ENCODE measurements at places on chromosomes 7 and 10. TPM values are rescaled to one million over a fixed set of nuclear protein-coding genes. Genes with fewer than 3 reads are reported as not detected.

The TSPAN33 gene
- 0.36 TPM for total RNA-seq

The MAP3K8 gene
- 3.9 TPM for total RNA-seq

The CLDN3 gene
- not detected for total RNA-seq

The C10orf105 gene
- total RNA-seq: under 0.01 TPM

The GPR85 gene
- 5.0 TPM for total RNA-seq

The CYP3A4 gene
- total RNA-seq: not detected

The CDNF gene
- 0.83 TPM for total RNA-seq

DNA sequence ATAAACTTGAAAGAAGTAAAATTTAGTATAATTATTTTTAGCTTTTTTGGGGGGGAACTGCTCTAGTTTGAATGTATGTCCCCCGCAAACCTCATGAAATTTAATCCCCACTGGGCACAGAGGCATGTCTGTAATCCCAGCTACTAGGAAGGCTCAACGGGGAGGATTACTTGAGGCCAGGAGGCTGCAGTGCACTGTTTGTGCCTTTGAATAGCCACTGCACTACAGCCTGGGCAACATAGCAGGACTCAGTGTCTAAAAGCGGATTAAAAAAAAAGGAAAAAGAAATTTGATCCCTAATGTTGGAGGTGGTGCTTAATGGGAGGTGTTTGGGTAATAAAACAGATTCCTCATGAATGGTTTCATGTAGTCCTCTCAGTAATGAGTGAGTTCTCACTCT is 43.1 kb upstream of the PHF14 start:
- no peak overlapping the region for H3K4me3 ChIP-seq
- DNase-seq: no peak
- H3K4me1 ChIP-seq: peaks cover 5% of the 10 kb centered on the region

- H3K36me3 ChIP-seq: no peaks in the 10 kb centered on the region
- no peaks in the 10 kb centered on the region for H3K4me1 ChIP-seq
- peaks cover 5% of the 10 kb centered on the region for H3K27me3 ChIP-seq
- no peak overlapping the region for H3K4me3 ChIP-seq
- no peak overlapping the region for H3K27ac ChIP-seq
These were observed 114.4 kb upstream of the GLI3 start for GRCh38 chr7:42351316-42351935.

- H3K36me3 ChIP-seq: peaks cover 7% of the 10 kb centered on the region
- H3K4me1 ChIP-seq: peaks cover 4% of the 10 kb centered on the region
- no peaks in the 10 kb centered on the region for H3K27me3 ChIP-seq
- no peak overlapping the region for H3K27ac ChIP-seq
These were observed 21.2 kb downstream of the PDE1C start for GRCh38 chr7:32048970-32049491.

DNA sequence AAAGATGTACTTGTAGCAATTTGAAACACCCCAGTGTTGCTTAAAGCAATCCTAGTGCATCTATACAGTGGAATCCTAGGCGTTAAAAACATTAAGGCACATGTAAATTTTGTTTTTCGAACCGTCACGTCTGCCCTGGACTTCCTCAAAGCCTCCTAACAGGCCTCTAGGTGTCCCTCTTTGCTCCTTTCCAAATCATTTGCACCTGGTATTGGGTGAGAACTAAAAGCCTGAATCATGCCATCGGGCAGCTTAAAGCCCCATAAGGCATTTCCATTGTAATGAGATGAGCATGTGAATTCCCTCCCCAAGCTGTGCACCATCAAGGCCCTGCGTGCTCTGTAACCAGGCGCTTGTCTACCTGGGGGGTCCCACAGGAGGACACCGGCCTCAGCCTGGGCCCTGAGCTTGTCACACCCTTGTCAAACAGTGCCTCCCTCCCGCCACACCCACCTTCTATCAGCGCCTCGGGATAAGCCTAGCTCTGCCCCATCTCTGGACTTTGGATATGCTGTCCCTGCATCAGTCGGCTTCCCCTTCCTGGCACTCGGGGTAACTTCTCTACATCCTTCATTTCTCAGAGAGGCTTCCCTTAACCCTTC is 89.2 kb downstream of the WDR11 start:
- DNase-seq: no peak
- H3K4me3 ChIP-seq: no peak overlapping the region
- H3K27me3 ChIP-seq: no peaks in the 10 kb centered on the region
- no peaks in the 10 kb centered on the region for H3K4me1 ChIP-seq
- H3K36me3 ChIP-seq: no peaks in the 10 kb centered on the region

- peaks cover 31% of the 10 kb centered on the region for H3K4me1 ChIP-seq
- H3K36me3 ChIP-seq: no peaks in the 10 kb centered on the region
- DNase-seq: no peak
- no peak overlapping the region for H3K4me3 ChIP-seq
- H3K27me3 ChIP-seq: no peaks in the 10 kb centered on the region
These were observed 90.2 kb upstream of the DUSP5 start for GRCh38 chr10:110407301-110408170.

GRCh38 chr7:148909568-148909967 is 25.5 kb upstream of the EZH2 start:
- no peak overlapping the region for H3K27ac ChIP-seq
- no peak overlapping the region for H3K4me3 ChIP-seq
- peaks cover 4% of the 10 kb centered on the region for H3K4me1 ChIP-seq
- peaks cover 57% of the 10 kb centered on the region for H3K27me3 ChIP-seq
- no peak for DNase-seq

DNA sequence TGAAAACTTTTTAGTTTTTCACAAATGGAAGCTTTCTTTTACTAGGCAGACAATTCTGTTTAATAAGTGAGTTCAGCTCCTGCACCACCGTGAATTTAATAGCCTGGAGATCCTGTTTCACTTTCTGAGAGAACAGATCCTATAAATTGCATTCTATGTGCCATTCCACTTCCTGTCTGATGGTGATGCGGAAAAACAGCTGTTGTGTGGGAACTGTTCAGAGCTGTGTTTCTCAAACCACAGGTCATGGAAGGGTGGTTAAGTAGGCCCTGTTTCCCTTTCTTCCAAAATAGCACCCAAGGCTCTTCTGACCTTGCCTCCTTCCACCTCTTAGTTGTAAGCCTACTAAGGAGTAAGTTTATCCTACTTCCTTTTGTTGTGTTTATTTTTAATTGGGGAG is 97.2 kb upstream of the DKK1 start:
- DNase-seq: peak; percentile 93
- no peaks in the 10 kb centered on the region for H3K27me3 ChIP-seq
- H3K4me1 ChIP-seq: peaks cover 3% of the 10 kb centered on the region
- H3K36me3 ChIP-seq: no peaks in the 10 kb centered on the region

- H3K4me3 ChIP-seq: no peak overlapping the region
- no peak overlapping the region for H3K27ac ChIP-seq
- no peaks in the 10 kb centered on the region for H3K36me3 ChIP-seq
- no peaks in the 10 kb centered on the region for H3K27me3 ChIP-seq
- no peaks in the 10 kb centered on the region for H3K4me1 ChIP-seq
- DNase-seq: peak; percentile 37
These were observed 49.1 kb downstream of the APBB1IP start for GRCh38 chr10:26486990-26487850.

- H3K27ac ChIP-seq: no peak overlapping the region
- H3K4me1 ChIP-seq: no peaks in the 10 kb centered on the region
- no peak for DNase-seq
- H3K36me3 ChIP-seq: no peaks in the 10 kb centered on the region
- H3K27me3 ChIP-seq: peaks cover 10% of the 10 kb centered on the region
These were observed 21.0 kb downstream of the SHH start for GRCh38 chr7:155791214-155791737.

DNA sequence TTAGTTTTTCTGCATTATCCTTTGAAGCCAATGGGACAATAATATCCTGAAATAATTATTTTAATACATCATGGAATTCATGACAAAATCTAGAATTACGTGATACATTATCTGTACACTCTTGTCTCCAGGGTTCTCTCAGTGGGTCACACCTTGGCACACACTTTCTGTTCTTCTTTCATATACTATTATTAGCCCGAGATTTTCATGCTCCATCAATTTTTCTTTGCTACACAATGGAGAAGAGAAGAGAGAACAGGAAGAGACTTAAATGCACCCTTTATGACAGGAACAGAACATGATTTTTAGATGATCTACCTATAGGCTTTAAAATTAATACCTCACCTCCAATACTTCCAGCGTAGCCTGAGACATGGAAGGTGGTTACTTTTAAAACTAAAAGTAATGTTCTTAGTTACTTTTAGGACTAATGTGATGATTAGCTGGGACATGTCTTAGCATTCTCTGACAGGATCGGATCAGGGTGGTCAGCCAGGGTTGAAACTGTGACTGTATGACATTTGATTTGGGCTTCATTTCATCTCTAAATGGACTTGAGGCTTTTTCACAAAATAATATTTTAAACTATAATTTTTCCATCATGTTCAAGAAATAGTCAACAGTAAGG is 148.2 kb upstream of the WNT16 start:
- H3K4me3 ChIP-seq: no peak overlapping the region
- H3K36me3 ChIP-seq: no peaks in the 10 kb centered on the region
- DNase-seq: no peak
- H3K4me1 ChIP-seq: peaks cover 3% of the 10 kb centered on the region

DNA sequence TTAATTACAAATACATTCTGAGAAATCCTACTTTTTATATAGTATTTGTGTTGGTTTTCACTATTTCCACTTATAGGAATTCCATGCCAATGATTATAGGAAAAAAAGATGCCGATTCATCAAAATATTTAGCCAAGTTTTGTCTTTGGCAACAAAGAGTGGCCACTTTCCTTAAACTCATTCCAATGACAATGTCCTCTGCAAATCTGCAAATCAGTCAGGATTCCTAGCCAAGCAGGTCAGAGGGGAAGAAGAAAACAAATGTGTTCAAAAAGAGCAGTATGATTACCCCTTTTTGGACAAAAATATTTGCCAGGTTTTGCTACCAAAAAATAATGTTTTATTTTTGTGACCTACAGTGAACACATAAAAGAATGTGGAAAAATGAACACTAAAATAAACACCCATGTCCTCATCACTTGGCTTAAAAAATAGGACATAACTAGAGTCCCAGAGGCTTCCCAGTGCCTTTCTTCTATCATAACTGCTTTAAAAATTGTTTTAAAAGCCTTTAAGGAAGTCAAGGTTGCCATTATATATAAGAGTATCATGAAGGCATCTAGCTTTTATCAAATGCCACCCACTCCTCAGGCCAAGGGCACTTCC is 125.9 kb downstream of the ADAM12 start:
- no peak for DNase-seq
- H3K4me3 ChIP-seq: no peak overlapping the region
- no peaks in the 10 kb centered on the region for H3K36me3 ChIP-seq
- no peaks in the 10 kb centered on the region for H3K4me1 ChIP-seq
- no peak overlapping the region for H3K27ac ChIP-seq
- H3K27me3 ChIP-seq: no peaks in the 10 kb centered on the region

- H3K27ac ChIP-seq: no peak overlapping the region
- H3K4me3 ChIP-seq: no peak overlapping the region
- no peak for DNase-seq
- no peaks in the 10 kb centered on the region for H3K36me3 ChIP-seq
- H3K4me1 ChIP-seq: no peaks in the 10 kb centered on the region
- H3K27me3 ChIP-seq: peaks cover 4% of the 10 kb centered on the region
These were observed 123.4 kb upstream of the ZNF92 start for GRCh38 chr7:65250216-65250615.

GRCh38 chr7:70572571-70572970 is 559.4 kb upstream of the GALNT17 start:
- H3K36me3 ChIP-seq: no peaks in the 10 kb centered on the region
- H3K4me1 ChIP-seq: no peaks in the 10 kb centered on the region
- H3K27me3 ChIP-seq: no peaks in the 10 kb centered on the region
- H3K4me3 ChIP-seq: no peak overlapping the region
- no peak overlapping the region for H3K27ac ChIP-seq

DNA sequence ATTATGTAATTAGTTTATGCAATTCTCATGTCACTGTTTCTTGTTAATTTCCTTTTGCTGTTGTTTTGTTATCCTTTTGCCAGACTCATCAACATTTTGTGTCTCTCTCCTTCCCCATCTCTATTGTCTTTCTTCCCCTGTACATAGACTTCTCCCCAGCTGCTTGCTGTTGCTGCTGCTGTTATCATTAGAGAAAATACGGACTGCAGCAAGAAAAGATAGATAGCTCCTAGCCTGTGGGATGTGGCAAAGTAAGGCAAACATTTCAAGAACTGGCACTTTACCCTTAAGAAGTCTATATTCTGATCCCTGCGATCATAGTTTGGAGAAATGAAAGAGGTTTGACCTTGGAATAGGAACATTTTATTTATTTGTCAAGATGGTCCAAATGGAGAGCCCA is 162.2 kb downstream of the AOAH start:
- H3K27ac ChIP-seq: no peak overlapping the region
- no peaks in the 10 kb centered on the region for H3K36me3 ChIP-seq
- H3K4me3 ChIP-seq: no peak overlapping the region
- H3K27me3 ChIP-seq: no peaks in the 10 kb centered on the region
- H3K4me1 ChIP-seq: no peaks in the 10 kb centered on the region
